ENCODE measurements at places on chromosomes 6 and 20.

- no peak for DNase-seq
These were observed 43.1 kb downstream of the MBOAT1 start for GRCh38 chr6:20169119-20169557.

- DNase-seq = no peak
These were observed 595 bp upstream of the SRF start for GRCh38 chr6:43170417-43170930.

DNA sequence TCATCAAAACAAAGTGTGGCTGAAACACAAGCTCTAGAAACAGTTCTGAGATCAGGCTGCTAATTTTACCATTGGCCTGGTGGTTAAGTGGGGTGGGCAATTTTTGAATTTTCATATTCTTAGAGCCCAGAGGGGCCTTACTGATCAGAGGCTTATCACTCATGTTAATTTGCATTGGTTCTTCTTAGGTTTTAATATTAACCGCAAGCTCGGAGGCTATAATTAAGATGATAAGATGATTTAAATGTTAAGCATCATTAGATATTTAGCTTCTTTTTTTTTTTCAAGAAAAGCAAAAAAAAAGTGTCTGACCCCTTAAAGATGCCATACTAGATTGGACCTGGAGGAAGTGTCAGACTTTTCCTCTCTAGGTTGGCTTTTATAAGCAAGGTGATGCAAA lies 8.4 kb upstream of the POPDC3 start:
- no peak for DNase-seq

- peak; percentile 8 for DNase-seq
These were observed 32.4 kb upstream of the TPBG start for GRCh38 chr6:82331031-82331773.

GRCh38 chr6:104325341-104326172 lies 534.2 kb downstream of the HACE1 start:
- DNase-seq = peak; percentile 54

GRCh38 chr6:11333132-11333849 lies 100.8 kb upstream of the NEDD9 start:
- peak; percentile 22 for DNase-seq

GRCh38 chr6:168724669-168725570 lies 283.9 kb downstream of the SMOC2 start:
- DNase-seq = no peak

DNA sequence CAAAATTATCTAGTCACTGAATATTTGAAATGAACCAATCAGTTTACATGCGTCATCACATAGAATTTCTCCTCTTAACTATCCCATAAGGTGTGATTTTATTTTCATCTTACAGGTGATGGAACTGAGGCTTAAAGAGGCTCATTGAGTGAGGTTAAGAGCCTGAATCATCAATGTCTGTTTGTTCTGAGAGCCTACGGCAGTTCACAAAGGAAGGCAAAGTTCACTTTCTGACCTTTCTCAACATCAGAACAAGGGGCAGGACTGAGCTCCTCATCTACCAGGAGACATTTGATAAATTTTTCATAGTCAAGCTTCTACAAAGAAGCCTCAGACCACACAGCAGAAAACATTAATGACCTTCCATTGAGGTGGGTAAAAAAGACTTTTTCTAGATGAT lies 54.9 kb upstream of the OLIG3 start:
- no peak for DNase-seq

GRCh38 chr6:41470029-41470330 lies 76.2 kb upstream of the FOXP4 start:
- DNase-seq = no peak

- no peak for DNase-seq
These were observed 111.1 kb downstream of the FAM83B start for GRCh38 chr6:54957698-54958097.

GRCh38 chr6:77466055-77466450 lies 2.8 kb upstream of the HTR1B start:
- DNase-seq = no peak

DNA sequence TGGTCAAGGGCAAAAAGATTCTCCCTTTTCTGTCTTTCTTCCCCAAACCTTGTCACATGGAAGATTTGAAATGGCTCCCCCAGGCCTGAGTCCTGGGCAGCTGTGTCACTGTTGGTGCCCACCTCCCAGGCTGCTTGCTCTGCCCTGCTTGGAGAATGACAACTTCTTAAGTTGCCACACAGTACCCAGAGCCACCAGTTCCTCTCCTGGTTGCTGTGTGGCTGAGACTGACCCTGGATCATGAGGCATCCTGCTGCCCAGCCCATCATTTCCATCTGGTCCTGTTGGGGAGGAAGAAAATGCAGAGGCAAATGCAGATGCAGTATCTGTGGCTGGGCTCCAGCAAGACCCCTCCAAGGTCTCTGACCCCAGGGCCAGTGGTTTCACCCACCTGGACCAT lies 113.7 kb downstream of the PHACTR3 start:
- DNase-seq = no peak

DNA sequence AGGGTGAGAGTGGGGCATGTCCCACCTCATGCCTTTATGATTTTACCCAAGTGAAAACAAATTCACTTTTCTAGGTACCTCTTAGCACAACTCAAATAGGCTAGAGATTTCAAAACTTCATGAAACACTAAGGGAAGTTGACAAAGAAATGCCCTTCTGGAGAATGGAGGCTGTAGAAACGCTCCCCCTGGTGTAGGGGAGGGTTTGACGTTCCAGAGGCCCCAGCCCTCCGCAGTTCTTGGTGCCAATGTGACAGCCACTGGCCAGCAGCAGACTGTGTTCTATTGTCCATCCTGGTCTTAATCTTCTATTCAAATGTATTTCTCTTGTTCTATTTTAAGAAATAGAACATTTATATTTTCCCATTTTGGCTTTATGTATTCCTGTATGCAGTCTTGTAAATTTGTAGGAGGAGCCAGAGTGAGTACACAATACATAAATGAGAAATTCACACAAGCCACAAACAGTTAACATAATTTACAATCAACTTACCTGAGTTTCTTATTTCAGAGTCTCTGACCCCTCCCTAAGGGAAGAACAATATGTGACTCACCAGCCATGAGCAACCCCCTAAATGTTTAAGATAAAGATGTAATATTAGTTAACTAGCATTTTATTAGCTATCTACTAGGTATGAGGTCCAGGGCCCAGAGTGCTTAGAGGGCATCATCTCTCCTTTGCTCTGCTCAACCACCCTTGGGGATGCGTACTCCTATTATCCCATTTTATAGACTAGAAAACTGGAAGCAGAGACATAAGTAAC lies 8.8 kb upstream of the MUC21 start:
- DNase-seq = no peak

DNA sequence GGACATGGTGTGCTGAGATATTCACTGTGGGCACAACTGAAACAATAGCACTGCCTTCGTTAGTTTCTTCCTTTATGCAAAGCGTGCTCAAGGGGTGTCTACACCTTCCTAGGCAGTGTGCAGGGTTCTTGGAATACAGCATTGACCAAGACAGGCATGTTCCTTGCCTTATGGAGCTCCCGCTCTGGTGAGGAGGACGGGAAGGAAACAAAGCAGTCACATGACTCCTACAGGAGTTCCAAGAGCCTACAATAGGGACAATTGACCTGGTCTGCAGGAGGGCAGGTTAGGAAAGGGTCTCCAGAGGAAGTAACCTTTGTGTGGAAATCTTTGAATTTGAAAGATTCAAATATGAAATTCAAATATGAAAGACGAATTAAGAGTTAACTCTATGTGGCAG lies 25.8 kb upstream of the SIRPB2 start:
- no peak for DNase-seq

DNA sequence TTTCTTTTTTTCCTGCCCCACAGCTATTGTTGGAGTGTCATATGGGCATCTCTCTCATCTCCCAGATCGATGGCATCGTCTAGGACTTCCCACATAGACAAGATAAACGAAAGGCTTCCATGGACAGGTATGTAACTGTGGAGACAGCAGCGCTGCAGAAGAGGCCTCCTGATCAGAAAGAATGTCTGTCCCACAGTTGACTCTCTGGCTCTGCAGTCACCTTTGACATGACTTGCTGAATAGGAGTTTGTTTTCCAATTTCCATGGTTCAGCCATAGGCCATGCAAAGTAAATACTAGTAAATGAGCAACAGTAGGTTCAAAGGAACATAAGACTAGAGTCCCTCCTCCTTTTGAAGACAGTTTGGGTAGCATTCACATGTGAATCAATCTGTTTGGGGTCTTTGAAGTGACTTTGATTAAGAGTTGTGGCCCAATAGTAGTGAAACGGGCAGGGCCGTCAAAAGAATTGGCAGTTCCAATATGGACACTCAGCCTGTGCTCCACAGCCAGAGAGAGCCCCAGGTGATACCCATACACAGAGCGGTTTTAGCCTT lies 134.7 kb upstream of the IFNGR1 start:
- DNase-seq = no peak

DNA sequence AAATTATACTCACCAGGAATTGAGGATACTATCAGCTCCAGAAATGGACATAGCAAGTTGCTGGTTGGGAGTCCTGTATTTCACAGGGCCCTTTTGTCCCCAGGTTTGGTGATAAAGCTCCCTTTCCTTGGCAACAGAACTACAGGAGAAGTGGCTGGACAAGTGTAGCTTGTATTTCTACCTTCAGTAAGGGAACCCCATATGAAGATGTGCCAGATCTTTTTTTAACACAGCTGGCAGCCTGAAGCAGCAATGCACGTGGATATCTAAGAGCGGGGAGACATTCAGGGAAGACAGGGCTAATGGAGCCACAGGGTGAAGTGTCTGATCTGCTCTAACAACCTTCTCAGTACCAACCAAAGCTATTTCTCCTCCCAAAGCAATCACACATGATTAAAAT lies 373.9 kb upstream of the ID4 start:
- DNase-seq = no peak

DNA sequence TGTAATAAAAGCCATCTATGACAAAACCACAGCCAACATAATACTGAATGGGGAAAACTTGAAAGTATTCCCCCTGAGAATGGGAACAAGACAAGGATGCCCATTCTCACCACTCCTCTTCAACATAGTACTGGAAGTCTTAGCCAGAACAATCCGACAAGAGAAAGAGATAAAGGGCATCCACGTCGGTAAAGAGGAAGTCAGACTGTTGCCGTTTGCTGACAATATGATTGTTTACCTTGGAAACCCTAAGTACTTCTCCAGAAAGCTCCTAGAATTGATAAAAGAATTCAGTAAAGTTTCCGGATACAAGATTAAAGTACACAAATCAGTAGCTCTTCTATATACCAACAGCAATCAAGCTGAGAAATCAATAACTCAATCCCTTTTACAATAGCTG lies 14.0 kb upstream of the RUNX2 start:
- DNase-seq = no peak

DNA sequence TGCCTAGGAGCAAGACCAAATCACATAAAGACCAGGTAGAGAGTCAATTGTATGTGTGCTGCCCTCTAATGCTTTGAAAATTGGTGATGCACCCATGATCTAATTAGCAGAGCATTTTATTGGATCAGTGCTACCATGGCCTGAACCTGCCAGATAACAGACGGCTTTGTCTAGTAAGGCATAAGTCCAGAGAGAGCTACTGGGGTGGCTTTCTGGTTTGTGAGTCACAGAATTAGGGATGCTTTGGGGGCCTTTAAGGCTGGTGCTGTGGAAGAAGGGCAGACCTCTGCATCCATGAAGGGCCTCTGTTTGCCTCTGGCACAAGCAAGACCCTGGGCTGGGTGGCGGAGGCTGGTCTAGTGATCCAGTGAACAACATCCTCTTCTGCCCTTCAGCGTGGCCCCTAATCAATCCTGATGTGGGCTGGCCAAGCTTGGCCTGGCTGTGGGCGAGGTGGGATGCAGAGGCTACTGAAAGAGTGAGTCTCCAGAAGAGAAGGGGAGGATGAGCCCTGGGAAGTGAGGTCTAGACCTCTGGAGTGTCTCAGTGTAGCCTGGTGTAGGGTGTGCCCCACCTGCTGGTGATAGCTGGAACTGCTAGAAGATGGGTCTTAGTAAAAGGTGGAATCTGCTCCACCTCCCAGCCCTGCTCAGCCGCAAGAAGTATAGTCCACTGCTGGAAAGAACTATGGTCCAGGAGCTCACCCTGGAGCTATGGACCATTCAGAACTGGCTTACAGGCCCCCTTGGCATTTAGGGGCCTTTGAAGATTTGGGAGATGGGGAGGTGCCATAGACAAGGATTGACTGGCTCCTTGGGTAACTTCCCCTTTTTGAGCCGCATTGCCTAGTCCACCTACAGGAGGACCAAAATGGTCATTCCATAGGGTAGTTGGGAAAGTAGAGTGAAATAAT lies 36.7 kb upstream of the AAR2 start:
- peak; percentile 85 for DNase-seq

- peak; percentile 75 for DNase-seq
These were observed 687 bp downstream of the SLC35A1 start for GRCh38 chr6:87473419-87473903.

GRCh38 chr6:89840538-89840937 lies 10.9 kb downstream of the CASP8AP2 start:
- no peak for DNase-seq

GRCh38 chr20:1632178-1632577 lies 12.4 kb upstream of the SIRPB1 start:
- DNase-seq = no peak

All from NAMALWA (cell line).